ENCODE measurements at places on chromosomes 1 and 21.
A peak's percentile ranks its signal among the peaks of the same experiment; 100 is the strongest.

DNA sequence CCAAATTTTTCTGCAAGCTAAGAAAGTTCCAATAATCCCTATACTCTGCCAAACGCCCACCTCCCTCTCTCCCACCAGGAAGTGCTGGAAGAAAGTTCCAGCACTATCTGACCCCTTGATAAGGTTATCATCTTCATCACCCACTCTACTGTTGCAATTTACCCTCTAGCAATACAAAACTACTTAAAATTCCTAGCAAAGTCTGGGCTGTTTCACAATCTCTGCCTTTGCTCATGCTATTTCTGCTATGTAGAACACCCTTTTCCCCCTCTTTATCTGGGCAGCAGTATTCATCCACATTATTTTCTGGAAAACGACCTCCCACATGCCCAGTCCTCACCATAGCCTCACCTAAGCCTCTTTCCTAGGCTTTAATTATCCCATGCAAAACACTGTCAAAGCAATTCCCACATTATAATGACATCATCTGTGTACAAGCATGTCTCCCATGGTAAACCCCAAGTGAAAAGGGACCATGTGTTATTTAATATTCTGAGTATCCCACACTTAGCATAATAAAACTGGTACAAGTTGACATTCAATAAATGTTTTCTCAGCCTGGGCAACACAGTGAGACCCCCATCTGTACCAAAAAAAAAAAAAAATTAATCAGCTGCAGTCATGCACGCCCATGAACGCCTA is 12.0 kb downstream of the F11R start:
- DNase-seq, result no peak

DNA sequence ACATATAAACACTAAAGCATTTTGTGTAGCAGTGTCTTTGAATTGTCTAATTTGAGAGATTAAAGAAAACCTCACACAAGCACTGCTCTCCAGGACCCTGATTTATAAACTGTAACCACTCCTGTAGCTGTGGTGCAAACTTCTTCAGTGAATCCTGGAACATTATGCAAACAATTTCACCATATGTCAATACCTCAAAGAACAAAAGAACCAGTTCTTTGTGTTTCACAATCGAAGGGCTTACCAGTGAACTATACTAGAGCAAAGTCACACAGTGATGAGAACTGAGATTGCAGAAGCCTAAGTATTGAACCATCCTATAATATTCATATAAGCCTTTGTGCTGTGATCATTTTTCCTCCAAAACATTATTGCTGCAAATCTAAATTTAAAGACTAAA is 21.5 kb downstream of the DPH5 start:
- DNase-seq, result peak; percentile 43

GRCh38 chr1:227343727-227344551 is 25.6 kb upstream of the CDC42BPA start:
- no peak for DNase-seq

DNA sequence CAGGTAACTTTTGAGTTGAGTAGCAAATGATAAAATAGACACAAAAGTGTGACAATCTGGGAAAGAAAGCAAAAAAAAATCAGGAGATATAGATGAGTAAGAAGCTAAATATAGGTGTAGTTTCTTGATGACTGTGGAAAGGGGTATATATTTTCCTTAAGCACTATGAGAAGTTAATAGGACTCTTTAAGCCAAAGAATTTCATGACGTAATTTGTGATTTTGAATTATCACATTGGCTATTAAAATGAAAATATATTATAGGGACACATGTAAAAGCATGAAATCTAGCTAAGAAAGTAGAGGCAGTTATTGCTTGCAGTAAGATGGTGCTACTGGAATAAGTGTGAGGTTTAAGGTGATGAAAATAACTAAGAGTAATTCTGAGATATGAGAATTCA is 759.1 kb downstream of the KCNT2 start:
- DNase-seq, result no peak

DNA sequence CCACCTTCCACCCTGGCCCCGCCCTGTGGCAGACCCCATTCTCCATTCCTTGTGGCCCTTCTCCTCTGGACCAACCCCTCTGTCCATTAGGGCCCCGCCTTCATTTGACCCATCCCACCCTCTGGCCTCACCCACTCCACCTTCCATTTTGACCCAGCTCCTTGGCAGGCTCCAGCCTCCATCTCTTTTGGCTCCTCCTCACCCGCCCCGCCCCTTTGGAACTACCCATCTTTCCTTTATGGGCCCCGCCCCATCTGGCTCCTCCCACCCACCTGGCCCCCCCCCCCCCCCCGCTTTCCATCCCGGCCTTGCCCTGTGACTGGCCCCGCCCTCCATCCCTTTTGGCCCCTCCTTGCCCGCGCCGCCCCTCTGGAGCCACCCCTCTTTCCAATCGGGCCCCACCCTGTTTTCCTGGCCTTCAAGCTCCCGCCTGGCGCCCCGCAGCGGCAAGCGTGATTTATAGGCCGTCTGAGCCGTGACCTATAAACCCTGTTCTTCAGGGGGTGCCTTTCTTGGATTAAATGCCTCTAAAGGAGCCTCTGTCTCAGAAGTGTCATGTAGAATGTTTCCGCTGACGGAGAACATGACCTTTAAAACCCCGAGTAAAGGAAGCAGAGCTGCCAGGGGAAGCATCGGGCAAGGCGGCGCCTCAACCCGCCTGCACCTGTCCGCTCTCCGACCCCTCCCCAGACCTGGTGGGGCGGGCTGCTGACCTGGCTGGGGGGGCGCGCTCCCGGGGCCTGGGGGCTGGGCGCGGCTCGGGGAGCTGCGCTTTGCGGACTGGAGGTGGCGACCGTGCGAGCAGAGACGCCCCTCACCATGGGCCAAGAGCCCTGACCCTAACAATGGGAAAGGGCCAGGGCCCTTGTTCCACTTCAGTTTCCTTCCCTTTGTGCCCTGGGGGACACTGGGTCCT is 178.0 kb downstream of the CAMTA1 start:
- DNase-seq, result peak; percentile 15

GRCh38 chr1:17755120-17755519 is at the start of gene ACTL8:
TSS of gene ACTL8 (plus strand) at chr1:17755333. CDS start at chr1:17823009, 67,676 bp downstream.
- no peak for DNase-seq

GRCh38 chr1:154178911-154179811 is 12.7 kb downstream of the TPM3 start:
- no peak for DNase-seq

DNA sequence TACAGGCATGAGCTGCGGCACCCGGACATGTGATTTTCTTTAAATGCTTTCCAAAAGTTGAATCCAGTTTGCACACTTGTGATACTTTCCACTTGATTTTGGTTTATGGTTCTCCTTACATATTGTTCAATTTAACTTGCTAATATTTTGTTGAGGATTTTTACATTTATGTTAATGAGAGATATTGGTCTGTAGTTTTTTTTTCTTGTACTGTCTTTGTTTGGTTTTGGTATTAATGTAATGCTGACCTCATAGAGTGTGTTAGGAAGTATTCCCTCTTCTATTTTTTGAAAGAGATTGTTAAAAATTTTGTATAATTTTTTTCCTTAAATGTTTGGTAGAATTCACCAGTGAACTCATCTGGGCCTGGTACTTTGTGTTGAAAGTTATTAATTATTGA is 34.6 kb upstream of the LPGAT1 start:
- DNase-seq, result no peak

DNA sequence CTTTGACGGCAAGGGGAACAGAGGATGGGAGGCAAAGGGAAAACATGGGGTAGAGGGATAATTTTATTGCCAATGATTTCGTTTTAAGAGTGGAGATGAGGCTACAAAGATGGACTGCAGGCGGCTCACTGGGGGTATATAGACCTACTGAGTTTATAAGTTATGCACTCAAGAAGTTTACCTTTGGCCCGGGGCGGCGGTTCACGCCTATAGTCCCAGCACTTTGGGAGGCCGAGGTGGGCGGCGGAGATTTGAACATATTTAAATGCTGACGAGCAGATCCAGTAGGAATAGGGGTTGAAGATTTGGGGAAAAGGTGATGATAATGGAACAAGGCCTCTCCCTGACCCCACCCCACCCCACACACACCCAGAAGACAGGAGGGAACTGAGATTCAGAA is 8.1 kb upstream of the SLAMF9 start:
- no peak for DNase-seq

GRCh38 chr1:173208868-173209267 is 1.7 kb upstream of the TNFSF4 start:
- no peak for DNase-seq

GRCh38 chr1:22402356-22403053 is 49.1 kb upstream of the ZBTB40 start:
- DNase-seq, result no peak

DNA sequence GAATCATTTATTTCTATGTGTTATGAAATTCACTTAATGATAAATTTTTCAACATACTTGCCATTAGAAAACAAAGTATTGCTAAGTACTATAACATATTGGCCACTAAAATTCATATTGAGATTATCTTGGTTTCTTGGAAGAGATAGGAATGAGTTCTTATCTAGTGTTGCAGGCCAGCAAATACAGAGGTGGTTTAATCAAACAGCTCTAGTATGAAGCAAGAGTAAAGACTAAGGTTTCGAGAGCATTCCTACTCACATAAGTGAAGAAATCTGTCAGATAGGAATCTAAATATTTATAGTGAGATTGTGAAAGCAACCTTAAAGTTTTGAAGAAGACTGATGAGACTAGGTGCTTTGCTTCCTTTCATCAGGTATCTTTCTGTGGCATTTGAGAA is 37.9 kb upstream of the FOXE3 start:
- DNase-seq, result no peak

DNA sequence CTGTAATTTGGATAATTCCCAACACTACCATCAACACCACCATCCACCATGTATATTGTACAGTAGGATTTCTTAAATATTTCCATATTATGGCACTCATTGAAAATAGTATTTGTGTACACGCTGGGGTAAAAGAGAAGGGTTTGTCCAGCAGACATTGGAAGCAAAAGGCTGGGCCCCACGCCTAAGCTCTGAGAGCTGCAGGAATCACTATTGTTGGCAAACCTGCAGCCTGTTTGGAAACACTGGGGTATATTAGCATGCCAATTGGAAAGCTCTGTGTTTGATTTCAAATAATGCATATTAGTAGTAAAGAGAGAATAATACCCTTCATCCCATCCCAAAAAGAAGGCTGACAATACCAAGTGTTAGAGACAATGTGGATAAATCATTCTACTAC is 81.5 kb upstream of the DPYD start:
- no peak for DNase-seq

GRCh38 chr1:8698937-8699447 is 118.4 kb downstream of the RERE start:
- no peak for DNase-seq

DNA sequence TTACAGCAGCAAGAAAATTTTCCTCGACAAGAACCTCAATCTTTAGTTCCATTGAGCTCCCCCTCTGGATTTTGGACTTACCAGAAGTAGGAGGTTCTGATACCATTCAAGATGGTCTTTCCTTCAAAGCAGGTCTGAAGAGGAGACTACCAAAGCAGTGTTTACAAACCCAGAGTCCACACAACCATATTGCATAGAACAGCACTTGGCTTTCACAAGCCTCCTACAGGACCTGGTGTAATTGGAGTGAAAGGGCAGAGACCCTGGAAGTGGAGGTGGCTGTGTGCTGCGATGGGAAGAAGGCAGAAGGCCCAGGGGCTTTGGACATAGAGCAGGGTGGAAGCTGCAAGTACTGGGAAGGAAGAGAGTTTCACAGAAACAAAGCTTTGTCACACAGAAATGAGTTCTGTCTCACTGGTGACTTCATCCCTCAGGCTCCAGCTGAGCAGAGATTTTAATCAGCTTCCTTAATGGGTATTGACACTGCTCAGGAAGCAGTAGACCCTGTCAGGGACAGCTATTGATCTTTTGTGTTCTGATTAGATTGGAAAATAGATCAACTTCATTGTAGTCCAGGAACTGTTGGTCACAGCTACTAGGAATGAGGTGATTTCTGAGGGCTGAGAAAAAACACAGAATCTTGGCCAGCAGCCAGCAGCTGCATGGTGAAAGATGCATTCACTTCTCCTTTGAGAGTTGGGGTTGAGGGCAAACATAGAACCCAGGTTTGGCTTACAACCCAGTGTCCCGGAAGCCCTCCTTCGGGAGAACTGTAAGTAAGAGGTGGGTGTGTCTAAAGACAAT is 124.0 kb downstream of the SYT2 start:
- no peak for DNase-seq

DNA sequence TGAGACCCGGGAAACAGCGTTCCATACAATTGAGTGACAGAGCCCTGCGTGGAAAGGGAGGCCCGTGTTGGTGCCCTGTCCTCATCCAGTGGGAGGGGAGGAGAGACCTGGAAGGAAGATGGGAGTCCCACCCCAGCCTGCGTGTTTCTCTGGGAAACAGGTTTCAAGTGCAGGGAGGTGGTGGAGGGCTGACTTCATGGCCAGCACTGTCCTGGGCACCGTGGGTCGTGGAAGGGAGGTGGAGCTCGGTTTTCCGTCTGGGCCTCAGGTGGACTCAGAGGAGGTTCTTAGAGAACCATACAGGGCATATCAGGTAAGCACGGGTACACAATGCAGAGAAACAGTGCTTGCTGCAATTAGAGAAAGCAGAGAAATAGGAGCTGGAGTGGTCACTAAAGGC is 222.6 kb downstream of the CAMTA1 start:
- DNase-seq, result no peak

- DNase-seq, result no peak
Observed at GRCh38 chr1:106080608-106081325, 975.7 kb upstream of the PRMT6 start.

DNA sequence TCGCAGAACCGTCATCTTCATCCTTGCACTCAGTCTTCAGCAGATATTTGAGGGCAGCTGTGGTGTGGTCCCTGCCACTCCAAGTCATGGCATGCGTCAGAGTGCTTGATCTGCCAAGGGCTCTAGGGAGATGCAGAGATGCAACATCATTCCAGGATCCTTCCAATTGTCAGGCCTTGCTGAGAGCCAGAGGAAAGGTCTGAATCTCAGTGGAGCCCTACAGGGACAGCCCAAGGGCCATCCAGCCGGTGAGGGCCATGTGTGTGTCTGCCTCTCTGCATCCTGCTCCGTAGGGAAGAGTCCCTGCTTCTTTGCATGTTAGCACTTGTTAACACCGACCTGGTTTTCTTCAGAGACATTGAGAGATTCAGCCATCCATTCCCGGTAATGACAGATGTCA is 17.6 kb downstream of the MAPKAPK2 start:
- no peak for DNase-seq

- DNase-seq, result no peak
Observed at GRCh38 chr1:184188037-184188436, 136.5 kb downstream of the TSEN15 start.

- DNase-seq, result no peak
Observed at GRCh38 chr1:169604781-169605560, 18.7 kb upstream of the F5 start.

DNA sequence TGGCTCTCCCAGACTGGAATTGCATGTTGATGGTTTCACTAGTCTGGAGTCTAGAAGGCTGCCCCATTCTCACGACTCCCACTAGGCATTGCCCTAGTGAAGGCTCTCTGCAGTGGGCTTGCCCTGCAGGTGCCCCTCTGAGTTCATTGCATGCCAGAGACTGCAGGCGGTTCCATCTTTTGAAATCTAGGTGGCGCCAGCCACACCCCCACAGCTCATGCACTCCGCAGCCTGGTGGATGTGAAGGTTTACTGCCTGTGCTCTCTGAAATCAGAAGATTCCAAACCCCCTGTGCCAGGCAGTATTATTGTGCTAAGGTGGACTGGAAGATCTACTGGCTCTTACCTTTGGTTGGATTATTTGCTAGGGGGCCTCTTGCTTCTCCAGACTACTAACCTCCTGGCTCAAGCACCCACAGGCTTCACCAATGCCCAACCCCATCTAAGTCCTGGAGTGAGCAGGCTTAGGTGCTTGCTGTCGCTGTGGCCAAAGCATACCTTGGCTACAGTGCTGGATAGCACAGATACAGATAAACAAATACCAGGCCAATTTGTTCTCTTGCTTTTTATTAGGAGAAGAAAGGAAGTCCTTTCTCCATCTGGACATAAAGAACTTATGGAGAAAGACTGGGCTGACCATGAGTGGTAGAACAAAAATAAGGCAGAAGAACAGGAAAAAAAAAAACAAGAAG is 83.5 kb upstream of the SIM2 start:
- DNase-seq, result no peak

Measured in T-helper 2 cell (primary cell).